CD4-positive, alpha-beta memory T cell (primary cell): ENCODE measurements at places on chromosomes 5 and 9. TPM values are rescaled to one million over a fixed set of nuclear protein-coding genes. Genes with fewer than 3 reads are reported as not detected.

DNA sequence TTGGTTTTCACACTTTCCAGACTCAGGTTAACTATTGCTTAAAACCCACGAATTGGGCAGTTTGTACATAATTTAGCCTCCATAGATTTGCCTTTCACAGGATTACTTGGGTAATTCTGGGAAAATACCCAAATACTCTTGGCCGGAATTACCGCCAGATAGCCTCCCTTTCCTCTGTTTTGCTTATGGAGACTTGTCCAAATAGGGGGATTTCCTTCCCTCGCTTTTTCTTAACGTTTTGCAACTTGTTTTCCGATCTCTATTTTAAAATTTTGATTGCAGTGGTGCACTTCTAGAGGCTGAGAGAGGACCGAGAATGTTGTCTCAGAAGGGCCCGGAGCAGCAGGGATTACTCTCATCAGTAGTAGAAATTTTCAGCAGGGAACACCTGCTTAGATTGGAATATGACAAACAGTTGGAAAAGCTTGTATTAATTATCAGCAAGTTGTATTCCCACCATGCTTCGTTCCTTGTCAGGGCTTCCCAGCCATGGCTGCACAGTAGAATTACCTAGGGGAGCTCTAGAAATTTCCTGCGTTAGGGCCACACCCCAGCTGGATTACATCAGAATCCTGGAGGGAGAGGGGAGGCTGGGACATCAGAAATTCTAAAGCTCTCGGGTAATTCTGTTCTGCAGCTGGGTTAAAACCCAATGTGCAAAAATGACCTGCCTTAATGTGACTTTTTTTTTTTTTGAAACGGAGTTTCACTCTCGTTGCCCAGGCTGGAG lies 329.1 kb downstream of the SH3GL2 start:
- DNase-seq, result no peak

GRCh38 chr5:177495243-177496060 lies 2.0 kb downstream of the PDLIM7 start:
- DNase-seq, result no peak

DNA sequence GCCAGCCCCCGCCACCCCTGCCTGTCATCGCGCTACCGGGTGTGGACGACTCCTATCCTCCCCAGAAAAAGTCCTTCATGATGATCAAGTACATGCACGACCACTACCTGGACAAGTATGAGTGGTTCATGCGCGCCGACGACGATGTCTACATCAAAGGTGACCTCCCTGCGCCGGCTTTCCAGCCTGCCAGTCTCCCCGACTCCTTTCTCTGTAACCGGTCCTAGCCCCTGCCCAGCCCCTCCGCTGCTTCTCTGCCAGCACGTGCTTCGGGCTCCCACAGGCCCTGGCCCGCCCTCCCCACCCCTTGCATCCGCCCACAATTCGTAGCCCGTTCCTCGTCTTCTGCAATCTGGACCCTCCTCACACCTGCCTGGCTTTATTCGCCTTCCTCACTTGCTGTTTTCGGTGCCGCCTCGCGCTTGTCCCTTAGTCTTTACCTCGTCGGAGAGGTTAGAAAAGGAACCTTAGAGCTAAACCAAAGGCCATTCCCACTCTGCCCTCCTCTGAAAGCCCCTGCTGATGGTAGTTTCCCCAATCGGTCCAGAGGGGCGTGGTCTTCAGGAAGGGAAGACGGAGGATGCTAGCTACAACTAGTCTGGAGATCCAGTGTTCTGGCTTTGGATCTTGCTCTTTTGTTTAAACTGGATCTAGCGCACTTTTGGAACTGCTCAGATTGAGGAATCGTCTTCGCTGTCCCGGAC lies 1.4 kb downstream of the CHSY3 start:
- no peak for DNase-seq

DNA sequence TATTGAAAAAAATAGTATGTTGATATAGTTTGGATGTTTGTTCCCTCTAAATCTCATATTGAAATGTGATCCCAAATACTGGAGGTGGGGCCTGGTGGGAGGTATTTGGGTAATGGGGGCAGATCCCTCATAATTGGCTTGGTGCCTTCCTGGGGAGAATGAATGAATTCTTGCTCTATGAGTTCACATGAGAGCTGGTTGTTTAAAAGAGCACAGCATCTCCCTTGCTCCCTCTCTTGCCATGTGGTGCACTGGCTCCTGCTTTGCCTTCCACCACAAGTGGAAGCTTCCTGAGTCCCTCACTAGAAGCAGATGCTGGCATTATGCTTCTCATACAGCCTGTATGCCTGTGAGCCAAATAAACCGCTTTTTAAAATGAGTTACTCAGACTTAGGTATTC lies 154.8 kb downstream of the ADAMTS6 start:
- DNase-seq, result no peak

DNA sequence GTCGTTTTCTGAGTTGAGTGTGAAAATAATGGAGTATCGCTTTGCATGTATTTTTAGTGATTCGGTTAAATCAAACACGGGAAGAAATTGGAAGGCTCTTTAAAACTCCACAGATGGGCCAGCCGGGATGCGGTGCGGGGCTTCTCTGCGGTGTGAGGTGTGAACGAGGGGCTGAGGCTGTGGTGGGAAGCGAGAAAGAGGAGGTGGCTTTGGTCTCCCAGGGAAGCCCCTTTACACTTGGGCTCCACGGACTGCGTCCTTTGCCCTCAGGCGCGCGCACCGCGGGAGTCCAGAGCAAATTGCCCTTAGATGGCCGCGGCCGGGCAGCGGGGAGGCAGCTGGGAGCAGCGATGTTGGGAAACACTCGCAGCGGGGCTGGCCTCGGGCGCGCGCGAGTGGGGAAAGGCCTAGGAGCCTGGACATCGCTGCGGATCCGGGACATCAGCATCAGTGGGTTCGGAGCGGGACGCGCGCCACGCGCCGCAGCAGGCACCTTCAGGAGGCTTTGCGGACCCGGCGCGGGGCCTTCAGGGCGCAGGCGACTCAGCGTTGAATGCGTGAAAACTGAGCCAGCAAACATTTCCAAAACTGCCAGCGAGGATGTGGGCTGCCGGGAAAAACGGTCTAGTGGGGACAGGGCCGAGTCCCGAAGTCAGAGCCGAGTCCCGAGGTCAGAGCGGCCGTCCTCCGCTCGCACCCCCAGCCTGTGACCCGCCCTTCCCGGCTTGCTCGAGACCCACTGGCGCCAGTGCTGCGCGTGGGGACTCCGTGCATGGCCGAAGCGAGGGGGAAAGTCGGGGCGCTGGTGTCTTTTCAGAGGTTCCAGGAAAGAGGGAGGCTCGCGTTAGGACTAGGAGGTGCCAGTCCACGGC lies 6.5 kb downstream of the IRX1 start:
- DNase-seq, result no peak

WDR38 gene
- not detected for total RNA-seq

LAMC3 gene
- total RNA-seq, result 0.61 TPM

LECT2 gene
- total RNA-seq, result not detected
